NCI-H1417 (cell line): ENCODE measurements at places on chromosomes 7 and 10.
A peak's percentile ranks its signal among the peaks of the same experiment; 100 is the strongest.

- no peak for DNase-seq
Measured at GRCh38 chr10:130638991-130639390, 502.8 kb downstream of the GLRX3 start.

DNA sequence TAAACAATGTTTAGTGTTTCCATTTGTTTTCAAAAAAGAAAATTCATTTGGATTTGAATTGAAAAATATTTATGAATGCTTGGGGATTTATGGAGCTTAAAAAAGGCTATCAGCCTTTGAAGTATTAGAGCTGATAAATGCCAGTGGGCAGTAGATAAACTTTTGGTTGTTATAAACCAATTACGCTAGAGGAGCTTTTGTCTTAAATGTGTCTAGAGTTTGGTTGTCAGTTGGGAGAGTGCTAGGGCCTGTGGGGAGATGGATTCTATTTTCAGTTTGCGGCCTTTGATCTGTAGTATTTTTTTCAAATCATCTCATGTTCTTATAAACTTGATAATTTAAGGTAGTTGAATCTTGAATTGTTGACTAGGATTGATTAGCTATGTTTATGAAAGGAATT is 104.0 kb downstream of the SND1 start:
- no peak for DNase-seq

GRCh38 chr10:11303361-11304170 is 285.9 kb downstream of the CELF2 start:
- DNase-seq: no peak

GRCh38 chr7:19480383-19480782 is 228.5 kb downstream of the POLR1F start:
- no peak for DNase-seq

DNA sequence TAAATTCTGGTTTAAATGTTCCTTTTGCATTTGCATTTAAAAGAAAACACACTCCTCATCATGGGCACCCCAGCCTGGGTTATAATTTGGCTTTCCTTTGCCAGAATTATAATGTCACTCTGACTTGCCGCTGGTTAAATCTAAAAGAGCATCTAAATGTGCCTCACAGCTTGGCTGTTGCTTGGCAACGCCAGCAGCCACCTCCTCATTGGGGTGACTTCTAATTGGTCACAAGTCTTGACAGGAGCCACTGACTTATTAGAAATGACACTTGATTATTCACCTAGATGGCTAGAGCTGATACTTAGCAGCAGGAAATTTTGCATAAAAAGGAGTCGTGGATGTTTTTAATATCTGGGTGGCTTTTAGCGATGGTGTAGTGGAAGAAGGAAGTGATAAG is 114.3 kb downstream of the TBXAS1 start:
- DNase-seq: peak; percentile 83

DNA sequence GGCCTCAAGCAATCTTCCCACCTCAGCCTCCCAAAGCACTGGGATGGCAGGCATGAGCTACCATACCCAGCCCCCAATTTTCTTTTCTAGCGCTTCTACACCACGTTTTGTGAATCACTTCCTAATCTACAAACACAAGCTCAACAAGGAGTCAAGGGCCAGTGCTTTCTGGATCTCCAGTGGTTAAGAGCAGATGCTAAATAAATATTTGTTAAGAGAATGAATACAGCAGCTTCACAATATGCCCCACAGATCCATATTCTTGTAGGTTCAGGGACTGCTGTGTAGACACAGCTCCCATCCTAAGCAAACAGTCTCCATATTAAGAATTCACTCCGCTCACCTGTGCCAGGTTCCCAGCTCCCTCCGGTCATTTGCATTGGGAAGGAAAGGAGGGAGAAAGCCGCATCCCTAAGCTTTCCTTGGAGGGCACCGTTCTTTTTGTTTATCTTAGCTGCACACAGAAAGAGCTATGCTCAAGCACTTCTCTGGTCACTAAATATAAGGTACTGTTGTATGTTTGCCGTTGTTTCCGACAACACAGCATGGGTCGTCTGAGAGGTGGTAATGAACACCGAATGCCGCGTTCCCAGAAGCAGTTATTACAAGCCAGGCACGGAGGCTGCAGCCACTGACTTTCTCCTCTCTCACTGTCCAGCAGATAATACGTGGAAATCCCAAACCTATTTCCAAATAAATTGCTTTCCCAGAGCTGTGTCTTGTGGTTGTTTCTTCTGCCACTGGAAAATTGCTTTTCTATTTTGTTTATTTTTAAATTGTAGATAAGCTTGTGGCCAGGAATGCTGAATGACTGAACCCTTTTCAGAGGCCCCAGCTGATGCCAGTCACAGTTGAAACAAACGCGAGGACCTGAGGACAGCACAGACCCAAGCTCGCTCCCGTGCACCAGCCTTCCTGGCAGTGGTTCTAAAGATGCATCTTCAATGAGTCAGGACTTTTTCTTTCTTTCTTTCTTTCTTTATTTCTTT is 217.1 kb downstream of the PRPF18 start:
- DNase-seq: peak; percentile 68

- no peak for DNase-seq
Measured at GRCh38 chr7:16484453-16485158, 19.1 kb upstream of the SOSTDC1 start.

DNA sequence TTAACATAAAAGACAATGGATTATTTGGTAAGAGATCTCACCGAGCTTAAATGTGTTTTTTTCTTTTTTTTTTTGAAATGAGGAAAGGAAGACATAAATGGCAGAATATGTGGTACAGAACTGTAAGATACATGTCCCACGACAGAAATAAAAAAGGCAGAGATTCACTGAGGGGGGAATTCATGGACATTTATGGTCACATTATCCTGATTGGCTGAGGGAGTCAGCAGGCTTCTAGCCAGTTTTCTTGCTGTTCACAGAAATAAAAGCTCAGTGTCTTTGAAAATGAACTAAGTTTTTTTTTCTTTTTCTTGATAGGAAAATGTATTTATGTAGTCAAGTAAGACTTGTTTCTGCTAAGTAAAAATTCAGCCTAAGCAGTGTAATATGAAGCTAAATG is 8.2 kb upstream of the FAS start:
- no peak for DNase-seq

GRCh38 chr10:31694929-31695837 is 233.4 kb downstream of the ARHGAP12 start:
- DNase-seq: peak; percentile 14

- DNase-seq: no peak
Measured at GRCh38 chr10:34121125-34121753, 693.9 kb downstream of the PARD3 start.

- DNase-seq: no peak
Measured at GRCh38 chr10:86193841-86194240, 172.8 kb downstream of the GRID1 start.

GRCh38 chr10:62916141-62916603 is 100.0 kb upstream of the EGR2 start:
- DNase-seq: no peak

DNA sequence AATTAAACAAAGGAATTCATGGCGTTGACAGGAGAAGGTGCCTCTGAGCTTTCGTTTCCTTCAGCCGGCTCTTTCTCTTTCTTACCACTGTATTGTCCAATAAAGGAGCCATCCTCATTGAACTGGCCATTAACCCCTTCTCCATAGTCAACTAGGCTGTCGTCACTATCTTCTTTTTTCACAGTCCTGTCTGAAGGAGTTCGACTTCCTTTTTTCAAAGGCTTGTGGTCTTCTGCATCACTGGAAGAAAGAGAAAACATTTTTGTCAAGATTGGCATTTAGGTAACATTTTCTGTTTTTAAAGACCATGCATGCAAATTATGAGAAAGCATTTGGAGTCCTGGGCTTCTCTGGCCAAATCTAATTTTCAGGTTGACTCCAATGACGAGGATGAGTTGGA is 19.7 kb upstream of the LAMB4 start:
- DNase-seq: no peak

DNA sequence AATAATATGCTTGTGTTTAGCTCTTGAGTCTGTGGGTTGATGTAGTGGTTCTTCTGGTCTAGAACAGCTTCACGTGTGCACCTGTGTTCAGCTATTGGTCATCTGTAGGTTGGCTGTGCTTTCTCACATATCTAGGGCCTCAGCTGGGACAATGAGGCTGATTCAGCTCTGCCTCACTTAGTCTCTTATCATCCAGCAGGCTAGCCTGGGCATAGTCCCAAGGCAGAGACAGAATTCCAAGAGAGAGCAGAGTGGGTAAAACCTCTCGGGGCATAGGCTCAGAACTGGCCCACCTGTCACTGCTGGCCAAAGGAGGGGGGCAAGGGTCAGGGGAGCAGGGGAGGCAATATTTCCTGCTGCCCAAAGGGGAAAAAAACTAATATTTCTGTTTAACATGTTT is 32.0 kb upstream of the MXI1 start:
- DNase-seq: no peak

- no peak for DNase-seq
Measured at GRCh38 chr7:113392841-113393540, 274.6 kb upstream of the SMIM30 start.

GRCh38 chr10:121615435-121615793 is 17.2 kb upstream of the FGFR2 start:
- DNase-seq: no peak

DNA sequence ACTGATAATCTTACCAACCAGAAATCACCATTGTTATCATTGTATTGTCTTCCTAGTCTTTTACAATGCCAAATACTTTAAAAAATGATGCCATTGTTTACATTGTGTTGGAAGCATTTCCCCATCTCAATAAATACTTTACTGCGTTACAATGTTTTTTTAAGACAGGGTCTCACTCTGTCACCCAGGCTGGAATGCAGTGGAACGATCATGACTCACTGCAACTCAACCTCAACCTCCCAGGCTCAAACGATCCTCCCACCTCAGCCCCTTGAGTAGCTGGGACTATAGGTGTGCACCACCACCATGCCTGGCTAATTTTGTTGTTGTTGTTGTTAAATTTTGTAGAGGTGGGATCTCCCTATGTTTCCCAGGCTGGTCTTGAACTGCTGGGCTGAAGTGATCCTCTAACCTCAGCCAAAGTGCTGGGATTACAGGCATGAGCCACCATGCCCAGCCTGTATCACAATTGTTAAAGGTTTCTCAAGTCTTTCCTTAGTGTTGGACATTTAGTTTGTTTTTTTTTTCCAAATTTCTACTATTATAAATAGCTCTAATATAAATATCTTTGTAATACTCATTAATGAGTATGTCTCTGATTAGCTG is 13.5 kb downstream of the LRMDA start:
- DNase-seq: no peak

DNA sequence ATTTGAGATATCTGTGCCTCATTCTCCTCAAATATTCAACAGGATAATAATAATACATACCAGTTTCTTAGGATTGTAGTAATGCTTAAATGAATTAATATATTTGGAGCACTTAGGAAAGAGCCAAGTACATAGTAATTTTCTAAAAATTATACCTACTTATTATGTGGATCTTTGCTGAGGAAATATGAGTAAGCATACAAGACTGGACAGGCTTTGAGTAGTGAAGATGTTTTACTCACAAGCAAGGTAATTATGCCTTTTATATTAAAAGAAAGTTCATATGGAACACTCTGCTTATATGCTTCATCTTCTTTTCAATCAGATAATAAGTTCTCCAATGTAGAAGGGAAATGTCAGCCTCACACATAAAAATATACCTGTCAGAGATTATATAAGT is 337.5 kb upstream of the KAT6B start:
- DNase-seq: no peak

DNA sequence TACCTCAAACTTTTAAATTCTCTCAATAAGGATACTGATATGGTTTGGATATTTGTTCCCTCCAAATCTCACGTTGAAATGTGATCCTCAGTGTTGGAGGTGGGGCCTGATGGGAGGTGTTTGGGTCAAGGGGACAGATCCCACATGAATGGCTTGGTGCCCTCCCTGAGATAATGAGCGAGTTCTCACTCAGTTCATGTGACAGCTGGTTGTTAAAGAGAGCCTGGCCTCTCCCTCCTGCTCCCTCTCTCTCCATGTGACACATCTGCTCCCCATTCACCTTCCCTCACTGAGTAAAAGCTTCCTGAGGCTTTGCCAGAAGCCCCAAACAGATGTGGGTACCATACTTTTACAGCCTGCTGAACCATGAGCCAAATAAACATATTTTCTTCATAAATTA is 19.2 kb downstream of the ABCB4 start:
- no peak for DNase-seq

GRCh38 chr10:29151005-29151404 is 137.9 kb upstream of the LYZL1 start:
- DNase-seq: no peak

- no peak for DNase-seq
Measured at GRCh38 chr10:12949248-12949647, 52.3 kb downstream of the CCDC3 start.

GRCh38 chr10:93288679-93289634 is 193.2 kb downstream of the MYOF start:
- DNase-seq: peak; percentile 66

- no peak for DNase-seq
Measured at GRCh38 chr7:100175296-100175935, 1.8 kb downstream of the GPC2 start.

- DNase-seq: no peak
Measured at GRCh38 chr10:84177541-84178141, 4.0 kb downstream of the GPR15LG start.

GRCh38 chr10:114401195-114401791 is 3.0 kb downstream of the AFAP1L2 start:
- DNase-seq: no peak

DNA sequence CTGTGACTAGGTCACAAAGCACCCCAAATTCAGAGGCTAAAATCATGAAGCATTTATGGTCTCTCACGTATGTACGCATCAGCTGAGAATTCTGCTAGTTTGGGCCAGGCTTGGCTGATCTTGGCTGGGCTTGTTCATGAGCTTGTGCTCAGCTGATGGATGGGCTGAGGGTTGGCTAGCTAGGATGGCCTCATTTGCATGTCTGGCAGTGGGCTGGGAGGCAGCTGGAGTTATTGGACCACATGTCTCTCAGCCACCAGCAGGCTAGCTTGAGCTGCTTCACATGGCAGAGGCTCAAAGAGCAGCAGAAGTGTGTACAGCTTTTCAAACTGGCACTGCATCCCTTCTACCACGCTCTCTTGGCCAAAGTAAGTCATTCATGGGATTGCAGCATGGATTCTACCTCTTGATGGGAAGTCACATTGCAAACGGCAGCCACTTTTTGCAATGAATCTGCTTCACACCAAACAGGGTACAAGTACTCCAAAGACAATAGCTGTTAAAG is 770.3 kb downstream of the TYW1 start:
- DNase-seq: no peak

- DNase-seq: no peak
Measured at GRCh38 chr7:154871507-154871906, 131.4 kb downstream of the PAXIP1 start.
